ENCODE measurements at places on chromosomes 11 and 22.
A peak's percentile ranks its signal among the peaks of the same experiment; 100 is the strongest.

- no peak for DNase-seq
Measured at GRCh38 chr22:43698403-43698802, 113.7 kb downstream of the EFCAB6 start.

GRCh38 chr11:12123273-12123672, 12.9 kb downstream of the MICAL2 start:
- DNase-seq, result no peak

DNA sequence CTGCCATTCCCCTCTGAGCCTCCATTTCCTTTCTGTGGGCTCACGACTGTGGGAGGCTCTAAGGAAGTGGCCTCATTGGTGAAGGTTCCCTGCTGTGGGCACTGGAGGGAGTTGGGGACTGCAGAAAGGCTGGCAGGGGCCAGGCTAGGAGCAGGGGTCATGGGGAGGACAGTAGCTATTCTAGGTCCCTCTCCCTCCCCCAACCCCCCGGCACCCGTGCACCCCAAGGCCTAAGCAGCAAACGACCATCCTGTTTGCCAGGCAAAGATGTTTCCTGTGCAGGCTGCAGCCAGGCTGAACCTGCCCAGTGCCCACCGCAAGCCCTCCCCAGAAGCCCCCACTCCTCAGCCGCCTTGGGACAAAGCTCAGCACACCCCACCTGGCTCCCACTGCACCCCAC, 189.4 kb downstream of the MN1 start:
- no peak for DNase-seq

DNA sequence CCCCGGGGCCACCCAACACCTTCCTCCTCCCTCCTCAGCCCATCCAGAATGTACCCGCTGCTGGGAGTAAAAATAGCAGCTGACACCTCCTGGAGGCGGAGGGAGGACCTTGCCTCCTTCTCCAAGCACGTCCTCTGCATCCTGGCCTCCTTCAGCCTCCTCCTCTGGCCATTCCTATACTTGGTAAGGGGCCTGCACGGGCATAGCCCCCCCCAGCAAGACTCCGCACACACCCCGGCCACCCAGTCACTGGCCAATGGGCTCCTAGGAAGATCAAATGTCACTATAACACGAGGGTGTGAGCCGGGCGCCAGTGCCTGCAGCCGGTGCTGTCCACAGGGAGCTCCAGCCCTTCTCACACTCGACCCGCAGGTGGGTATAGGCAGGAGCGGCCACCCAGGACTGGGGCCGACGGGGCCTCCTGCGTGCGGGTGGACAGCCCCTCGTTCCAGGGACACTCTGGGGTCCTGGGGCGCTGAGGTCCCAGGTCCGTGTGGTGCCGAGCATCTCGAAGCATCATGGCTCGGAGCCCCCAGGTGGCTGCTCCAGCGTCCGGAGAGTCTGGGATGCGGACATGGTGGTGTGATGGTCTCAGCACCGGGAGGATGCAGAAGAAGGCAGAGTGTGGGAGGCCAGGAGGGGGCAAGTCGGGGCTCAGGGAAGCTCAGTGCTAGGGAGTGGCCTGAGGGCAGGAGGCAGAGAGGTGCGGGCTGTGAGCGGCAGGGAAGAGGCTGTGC, at the start of gene TNNT3:
TNNT3 (plus strand) TSS at position 313 of the 737 bp plus-strand sequence. CDS start 3,172 bp downstream, outside the sequence.
- DNase-seq, result no peak

DNA sequence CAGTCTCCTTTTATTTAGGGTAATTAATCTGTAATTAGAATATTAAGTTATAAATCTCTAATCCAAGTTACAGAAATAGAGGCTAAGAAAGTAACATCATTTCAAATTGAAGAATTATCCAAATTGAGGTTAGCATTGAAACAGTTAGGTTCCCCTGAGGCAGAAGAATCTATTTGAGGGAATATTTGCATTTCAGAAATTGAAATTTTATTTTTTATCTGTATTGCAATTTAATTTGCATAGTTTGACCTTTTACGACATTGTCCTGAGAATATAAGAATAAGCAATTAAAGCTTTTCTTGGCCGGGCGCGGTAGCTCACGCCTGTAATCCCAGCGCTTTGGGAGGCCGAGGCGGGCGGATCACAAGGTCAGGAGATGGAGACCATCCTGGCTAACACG, 27.6 kb downstream of the DDIAS start:
- DNase-seq, result no peak

- DNase-seq, result no peak
Measured at GRCh38 chr11:69040051-69040450, 8.7 kb upstream of the TPCN2 start.

DNA sequence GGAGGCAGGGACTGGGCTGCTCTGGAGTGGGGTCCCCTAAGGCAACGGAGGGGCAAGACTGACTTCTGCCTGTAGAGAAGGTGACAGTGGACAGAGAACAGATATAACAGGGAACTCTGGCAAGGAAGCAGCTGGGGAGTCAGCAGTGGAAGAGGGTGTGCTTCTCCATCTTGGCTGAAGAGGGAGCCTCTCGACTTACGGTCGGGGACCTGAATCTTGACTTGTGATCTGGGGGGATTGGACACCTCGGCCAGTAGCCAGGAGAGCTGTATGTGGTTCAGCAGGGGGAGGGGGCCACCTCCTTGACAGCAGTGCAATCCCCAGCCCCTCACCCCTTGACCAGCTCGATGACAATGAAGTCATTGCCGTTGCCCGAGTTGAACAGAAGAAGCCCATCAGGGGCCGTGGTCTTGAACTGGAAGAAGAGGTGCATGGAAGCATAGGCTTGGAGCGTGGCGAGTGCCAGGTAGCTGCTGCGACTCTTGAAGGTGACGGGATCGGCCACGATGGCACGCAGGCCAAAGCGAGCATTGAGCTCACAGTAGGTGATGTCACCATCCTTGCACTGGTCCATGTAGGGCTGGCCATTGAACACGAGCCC, 60.0 kb downstream of the SLC22A12 start:
- DNase-seq, result no peak

GRCh38 chr22:31956360-31956759, 12.0 kb downstream of the YWHAH start:
- DNase-seq, result no peak

DNA sequence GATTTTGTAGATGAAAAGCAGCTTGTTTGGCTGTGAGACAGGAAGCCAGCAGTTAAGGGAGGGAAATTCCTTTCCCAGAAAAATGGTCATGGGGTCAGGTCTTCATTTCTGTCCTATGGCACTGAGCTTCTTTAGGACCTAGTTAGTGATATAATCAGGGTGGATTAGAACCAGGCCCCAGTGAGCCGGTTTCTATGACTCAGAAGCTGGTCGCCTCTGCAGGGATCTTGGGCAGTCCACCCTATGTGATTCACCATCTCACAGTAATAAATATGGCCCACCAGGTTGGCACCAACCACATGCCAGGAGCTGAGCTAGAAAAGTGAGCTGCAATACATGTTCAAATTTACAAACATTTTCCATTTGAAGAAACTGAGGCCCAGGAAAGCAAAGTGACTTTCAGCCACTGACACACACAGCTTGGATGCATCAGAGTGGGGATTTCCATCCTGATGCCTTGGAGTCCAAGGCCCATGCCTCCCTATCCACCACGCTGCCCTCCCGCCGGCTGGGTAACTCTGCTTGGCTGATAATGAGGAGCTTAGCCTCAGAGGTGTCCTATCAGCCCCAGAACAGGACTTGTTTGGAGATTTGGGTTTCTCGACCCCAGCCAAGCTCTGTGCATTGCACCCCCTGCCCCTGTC, 42.0 kb downstream of the CD82 start:
- DNase-seq, result no peak

DNA sequence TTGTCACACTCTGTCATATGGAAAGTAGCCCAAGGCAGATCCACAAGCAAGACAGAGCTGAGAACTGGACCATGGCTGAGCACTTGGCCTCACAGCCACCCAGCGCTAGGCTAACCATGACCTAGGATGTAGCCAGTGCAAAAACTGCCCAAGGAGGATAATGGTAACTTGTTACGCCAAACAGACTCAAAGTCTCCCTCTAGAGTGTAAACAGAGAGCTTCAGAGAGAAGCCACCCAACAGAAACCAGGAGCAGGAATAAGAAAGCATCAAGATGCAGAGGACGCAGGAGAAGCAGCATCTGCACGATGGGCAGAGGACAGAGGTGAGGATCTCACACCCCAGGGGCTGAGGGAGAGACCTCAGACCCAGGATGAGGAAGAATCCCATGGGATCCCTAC, 97.9 kb downstream of the RCN1 start:
- no peak for DNase-seq

- DNase-seq, result peak; percentile 9
Measured at GRCh38 chr11:134988495-134988894, 576.5 kb upstream of the B3GAT1 start.

- no peak for DNase-seq
Measured at GRCh38 chr11:47105974-47106373, 70.7 kb downstream of the ARFGAP2 start.

GRCh38 chr22:22185844-22186499, 58.6 kb upstream of the VPREB1 start:
- no peak for DNase-seq

GRCh38 chr22:17109113-17109865, 11.9 kb downstream of the TMEM121B start:
- no peak for DNase-seq

GRCh38 chr11:115722711-115723110, 218.5 kb upstream of the CADM1 start:
- no peak for DNase-seq

- DNase-seq, result no peak
Measured at GRCh38 chr22:48895336-48895735, 932.3 kb downstream of the BRD1 start.

- DNase-seq, result no peak
Measured at GRCh38 chr11:114154271-114155047, 94.9 kb downstream of the ZBTB16 start.

- DNase-seq, result peak; percentile 21
Measured at GRCh38 chr11:128884703-128885338, 6.3 kb upstream of the KCNJ5 start.

GRCh38 chr22:49930596-49931412, 12.4 kb downstream of the CRELD2 start:
- DNase-seq, result peak; percentile 42

- no peak for DNase-seq
Measured at GRCh38 chr11:68354148-68354872, 41.9 kb downstream of the LRP5 start.

- DNase-seq, result no peak
Measured at GRCh38 chr11:133716602-133717001, 128.7 kb downstream of the SPATA19 start.

DNA sequence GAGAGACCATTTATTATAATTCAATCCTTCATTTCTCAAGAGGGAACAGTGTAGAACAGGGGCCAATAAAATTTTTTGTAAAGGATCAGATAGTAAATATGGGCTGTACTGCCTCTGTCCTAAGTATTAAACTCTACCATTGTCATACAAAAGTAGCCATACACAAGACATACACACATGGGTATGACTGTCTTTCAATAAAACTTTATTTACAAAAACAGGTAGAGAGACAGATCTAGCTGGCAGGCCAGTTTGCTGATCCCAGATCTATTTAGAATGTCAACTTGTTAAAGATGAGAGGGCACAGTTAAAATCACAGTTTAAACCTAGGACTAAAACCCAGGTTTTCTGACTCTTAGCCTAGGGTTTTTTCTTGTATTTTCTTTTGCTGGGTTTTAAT, 16.7 kb downstream of the TRAF6 start:
- DNase-seq, result no peak

DNA sequence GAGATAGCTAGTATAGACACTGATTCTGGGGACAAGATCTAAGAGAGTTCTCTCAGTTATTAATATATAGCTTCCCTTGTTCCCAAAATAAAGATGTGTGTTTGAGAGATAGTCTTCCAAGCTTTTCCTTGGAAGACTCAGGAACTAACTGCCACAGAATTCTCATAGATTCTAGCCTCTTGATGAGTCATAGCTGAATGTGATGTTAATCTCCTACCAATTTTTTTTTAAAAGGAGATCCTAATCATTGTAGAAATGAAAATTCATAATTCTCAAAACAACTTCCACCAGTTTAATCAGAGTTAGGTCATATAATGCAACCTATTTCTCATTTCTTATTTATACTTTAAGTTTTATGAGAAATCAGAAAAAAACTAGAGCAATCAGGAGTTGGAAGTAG, 148.8 kb downstream of the JRKL start:
- no peak for DNase-seq

DNA sequence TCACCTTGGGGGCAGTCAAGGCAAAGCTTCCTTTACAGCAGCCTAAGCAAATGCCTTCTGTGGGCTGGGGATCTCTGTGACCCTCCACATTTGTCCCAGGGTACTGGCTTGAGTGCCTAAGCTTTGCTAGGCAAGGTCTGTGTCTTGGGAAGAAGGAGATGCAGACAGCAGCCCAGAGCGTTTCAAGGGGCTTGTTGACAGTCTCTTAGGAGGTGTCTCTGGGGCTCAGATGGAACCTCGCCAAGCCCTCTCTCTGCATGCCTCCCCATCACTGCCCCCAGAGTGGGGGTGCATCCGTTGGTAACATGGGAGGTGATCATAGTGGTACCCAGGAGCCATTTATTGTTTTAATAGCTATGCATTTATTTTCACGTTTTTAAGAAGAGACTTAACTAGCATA, 29.1 kb upstream of the TMPRSS4 start:
- no peak for DNase-seq

- no peak for DNase-seq
Measured at GRCh38 chr11:76674517-76675400, 4.2 kb upstream of the LRRC32 start.

- DNase-seq, result no peak
Measured at GRCh38 chr22:35170716-35171697, 86.3 kb upstream of the HMGXB4 start.

DNA sequence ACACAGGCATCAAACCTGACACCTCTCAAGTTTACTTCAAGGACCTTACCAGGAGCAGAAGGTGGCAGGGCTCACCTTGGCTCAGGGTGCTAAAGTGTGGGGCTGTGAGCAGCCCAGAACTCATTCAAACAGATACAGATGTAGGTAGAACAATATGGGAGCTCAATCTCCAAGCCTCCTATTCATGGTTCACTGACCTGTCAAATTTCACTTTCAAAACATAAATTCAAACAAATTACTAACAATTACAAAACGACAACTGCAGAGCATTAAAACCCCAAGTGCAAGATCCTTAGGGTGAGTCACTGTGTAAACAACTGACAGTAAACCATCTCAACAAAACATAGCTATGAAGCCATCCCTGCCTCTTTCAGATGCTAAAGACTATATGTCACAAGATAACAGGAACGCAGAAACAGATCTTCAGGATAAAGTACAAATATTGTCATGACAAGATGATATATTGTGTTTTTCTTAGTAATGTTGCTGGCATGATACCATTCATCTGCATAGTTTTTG, 303.5 kb upstream of the ANO3 start:
- no peak for DNase-seq

GRCh38 chr22:21657360-21658032, 8.3 kb upstream of the PPIL2 start:
- no peak for DNase-seq

DNA sequence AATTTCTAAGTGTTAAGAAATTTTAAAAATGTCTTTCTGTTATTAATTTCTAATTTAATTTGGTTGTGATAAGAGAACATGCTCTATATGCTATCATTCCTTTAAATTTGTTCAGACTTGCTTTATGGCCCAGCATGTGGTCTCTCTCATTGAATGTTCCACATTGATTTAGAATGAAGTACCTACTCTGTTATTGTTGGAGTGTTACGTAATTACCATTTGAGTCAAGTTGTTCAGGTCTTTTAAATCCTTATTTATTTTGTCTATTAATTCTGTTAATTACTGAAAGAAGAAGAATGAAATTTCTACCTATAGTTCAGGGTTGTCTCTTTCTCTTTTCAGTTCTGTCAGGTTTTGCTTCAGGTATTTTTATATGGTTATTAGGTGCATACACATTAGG, 57.0 kb downstream of the PRMT3 start:
- no peak for DNase-seq

Data from caudate nucleus (tissue), 63 donors.